ENCODE measurements at places on chromosomes 13 and 19.

DNA sequence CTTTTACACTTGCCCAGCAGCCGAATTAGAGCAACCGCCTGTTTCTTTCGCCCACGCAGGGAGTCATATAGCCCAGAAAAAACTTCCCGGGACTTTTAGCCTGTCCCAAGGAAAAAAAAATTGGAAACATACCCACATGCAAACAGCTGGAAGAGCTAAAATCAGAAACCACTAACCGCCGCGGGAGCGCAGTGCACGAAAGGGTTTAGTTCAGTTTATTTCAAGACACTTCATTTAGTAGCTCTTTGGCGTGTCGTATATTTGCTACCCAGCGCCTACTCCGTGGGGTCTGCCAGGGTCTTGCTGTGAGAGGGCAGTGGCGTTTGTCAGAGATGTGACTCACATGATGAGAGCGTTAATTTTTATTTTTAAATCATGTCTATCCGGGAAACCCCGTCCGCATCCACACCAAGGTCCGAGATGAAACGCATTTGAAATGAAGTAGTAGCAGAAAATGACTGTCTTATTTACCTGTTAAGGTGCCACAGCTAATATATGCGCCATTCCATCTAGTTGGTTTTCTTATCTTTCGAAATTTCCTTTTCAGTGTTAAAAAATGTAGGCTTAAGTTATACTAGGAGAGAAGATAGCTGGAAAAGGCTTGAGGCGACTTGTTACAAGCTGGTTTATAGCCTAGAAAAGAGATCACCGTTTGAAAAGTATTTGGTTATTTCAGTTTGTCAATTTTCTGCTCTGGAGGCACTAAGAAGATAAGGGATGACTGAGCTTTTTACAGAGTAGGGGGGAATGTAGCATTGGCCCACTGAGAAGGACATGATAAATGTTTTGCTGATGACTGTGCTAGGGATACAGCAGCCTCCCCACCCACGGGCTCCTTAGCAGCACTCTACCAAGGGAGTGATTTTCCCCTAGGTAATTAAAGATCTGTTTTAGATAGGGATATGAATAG lies 1.7 kb downstream of the KLF5 start:
- no peak for DNase-seq

DNA sequence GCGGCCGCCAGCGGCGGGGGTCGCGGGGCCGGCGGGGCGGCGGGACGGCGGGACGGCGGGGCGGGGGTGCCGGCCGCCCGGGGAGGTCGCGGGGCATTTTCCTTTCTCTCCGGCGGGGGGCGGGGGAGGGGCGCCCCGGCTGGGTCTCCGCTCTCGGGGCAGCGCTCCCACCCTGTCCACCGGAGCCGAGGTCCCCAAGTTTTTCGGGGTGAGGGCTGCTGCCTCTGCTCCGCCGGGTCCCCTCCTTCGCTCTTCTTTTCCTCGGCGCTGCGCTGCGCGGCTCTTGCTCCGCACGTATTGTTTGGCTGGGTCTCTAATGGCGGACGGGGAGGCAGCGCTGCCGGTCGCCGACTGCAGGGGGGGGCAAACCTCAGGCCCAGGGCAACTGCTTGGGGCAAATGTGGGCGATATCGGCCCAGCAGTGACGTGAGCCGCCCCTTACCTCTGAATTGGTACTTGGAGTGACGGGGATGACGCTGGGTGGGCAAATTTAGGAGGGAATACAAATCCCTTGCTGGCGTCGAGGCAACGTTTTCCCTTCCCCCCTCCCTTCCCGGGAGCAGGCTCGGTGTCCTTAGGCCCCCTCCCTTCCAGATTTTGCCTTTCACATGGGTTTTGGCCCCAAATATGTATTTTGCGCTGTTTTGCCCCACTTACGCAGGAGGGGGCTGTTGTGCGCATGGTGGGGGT lies 759 bp downstream of the ZMYM2 start:
- DNase-seq, result peak; percentile 44

GRCh38 chr19:8539621-8540149 lies 25.7 kb upstream of the ZNF414 start:
- DNase-seq, result no peak

DNA sequence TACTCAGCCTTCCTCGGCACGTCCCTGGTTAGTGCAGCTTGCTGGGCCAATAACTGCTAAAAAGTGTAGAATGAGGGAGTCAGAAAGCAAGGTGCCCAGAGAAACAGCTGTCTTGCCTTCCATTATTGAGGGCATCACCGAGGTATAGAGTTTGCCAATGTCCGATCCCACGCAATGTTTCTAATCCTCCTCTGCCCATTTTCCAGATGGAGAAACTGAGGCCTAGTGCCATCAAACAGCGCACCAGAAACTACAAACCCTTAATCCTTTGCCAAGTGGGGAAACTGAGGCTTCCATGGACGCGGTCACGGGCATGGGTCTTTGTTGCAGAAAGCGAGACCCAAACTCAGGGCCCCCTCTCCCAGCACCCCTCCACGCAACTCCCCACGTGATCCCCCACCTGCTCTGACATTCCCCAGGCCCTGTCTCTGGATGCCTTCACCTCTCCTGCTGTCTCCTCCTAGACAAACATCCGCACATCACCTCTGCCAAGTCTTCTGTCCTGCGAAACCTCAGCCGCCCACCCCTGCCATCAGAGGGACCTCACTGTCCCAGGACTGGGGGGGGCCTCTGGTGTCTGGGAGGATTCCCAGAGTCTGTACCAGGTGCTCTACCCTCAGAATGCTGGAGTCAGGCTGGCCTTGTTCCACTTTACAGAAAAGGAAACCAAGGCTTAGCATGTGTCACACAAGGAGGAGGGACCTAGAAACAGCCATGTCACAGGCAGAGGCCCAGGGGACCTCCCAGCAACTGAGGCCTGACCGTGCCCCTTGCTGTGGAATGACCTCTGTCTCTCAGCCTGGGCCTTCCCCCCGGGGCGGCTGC lies 930 bp upstream of the PDE4C start:
- DNase-seq, result no peak

DNA sequence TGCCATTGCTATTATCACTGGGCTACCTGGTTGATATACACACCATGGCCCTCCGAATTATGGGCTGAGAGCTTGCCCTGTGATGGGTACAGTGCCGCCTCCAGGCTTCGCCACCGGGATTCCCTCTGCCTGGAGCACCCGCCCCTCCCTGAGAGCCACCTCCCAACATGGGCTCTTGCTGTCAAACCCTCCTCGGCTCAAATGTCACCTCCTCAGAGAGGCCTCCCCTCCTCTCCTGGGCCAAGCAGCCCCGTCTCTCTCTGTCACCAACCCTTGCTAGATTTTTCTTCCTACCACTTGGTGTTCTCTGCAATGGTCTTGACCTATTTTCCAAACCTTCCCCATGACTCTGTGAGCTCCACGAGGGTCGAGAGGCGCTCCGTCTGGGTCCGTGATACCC lies 12.2 kb upstream of the TLE2 start:
- DNase-seq, result no peak

DNA sequence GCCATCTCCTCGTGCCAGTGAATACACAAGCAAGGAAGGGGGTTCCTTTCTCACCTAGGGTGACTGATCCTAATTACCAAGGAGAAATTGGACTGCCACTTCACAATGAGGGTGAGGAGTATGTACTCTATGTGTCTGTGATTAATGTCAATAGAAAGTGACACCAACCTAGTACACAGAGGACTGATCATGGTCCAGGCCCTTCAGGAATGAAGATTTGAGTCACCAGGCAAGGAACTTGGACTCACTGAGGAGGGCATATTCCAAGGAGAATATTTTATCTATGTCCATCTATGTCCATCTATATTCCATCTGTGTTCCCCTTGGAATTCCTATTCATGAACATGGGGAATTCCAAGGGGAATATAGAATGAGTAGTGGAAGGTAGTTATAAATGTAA lies 9.2 kb upstream of the ALOX5AP start:
- no peak for DNase-seq

DNA sequence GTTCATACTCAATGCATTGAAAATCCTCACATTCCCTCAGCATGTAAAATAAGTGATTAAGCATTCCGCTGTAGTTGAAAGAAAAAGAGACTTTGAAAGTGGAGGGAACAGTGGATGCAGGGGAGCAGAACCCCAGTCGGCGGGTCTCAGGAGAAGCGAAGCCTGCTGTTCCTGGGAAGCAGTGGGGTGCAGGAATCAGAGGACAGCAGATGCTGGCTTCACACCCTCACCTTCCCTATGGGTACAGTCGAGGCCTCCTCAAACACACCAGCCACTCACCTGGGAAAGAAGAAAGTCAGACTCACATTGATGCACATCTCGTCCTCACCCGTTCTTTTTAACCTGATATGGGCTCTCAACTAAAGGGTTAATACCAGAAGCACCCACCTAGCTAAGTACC lies 38.2 kb downstream of the COL4A2 start:
- DNase-seq, result no peak

DNA sequence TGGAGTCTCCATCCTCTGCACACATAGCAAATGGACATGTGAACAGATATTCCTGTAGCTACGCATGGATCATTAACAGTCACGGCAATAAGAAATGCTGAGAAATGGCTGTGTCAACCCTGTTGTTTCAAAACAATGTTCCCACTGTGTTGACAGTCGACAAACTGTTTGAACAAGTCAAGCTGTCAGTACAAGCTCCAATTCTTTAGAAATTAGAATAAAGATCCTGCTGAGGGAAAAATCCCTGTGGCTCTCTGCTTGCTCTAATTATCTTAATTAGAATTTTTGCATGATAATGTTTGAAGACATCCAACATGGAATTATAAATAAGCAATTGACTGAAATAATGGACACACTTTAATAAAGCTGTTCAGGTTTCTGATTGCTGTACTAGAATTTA lies 37.9 kb upstream of the CPB2 start:
- no peak for DNase-seq

GRCh38 chr19:17326595-17326966 lies 8.1 kb downstream of the ANO8 start:
- no peak for DNase-seq

DNA sequence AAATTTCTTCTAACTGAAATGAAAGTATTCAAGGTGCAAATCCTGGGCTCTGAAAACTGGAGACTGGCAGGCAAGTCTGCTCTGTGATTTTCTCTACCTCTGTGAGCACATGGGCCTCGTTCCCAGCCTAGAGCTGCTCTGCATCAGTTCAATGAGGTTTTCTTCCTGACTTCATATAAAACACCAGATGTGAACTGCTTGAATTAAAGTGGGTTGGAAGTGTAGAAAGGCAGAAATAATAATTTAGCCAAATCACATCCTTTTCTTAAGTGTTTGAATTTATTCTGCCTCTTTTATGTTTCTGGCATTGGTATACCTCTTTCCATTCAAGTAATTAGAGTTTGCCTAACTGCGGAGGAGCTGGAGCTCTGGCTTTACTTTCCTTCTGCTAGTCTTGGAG lies 540.8 kb downstream of the OLFM4 start:
- no peak for DNase-seq

DNA sequence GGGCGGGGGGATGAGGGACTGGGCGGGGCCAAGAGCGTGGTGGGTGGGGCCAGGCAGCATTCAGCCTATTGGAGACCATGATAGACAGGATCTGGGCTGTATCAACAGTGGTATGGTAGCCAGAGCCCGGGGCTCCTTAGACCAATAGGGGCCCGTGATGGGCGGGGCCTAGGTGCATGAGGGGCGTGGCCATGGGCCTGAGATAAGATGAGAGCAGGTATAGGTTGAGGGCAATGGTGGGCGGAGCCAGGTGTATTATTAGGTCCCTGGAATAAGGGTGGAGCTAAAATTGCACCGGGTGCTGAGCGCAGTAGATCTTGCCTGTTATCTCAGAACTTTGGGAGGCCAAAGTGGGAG lies 5.3 kb downstream of the ABCA7 start:
- DNase-seq, result no peak

GRCh38 chr19:46014534-46014933 lies 8.3 kb downstream of the PGLYRP1 start:
- DNase-seq, result no peak

DNA sequence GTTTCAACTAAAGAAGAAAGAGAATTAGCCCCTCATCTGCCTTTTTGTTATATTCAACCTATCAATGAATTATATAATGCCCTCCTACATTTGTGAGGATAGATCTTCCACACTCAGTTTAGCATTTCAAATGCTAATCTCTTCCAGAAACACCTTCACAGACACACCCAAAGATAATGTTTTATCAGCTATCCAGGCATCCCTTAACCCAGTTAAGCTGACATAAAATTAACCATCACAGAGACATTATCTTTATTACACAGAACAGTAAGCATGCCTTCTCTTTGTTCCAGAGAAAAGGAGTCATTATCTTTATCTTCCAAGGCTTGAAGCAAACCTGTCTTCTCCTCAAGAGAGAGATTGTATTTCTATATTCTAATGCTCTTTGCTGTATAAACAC lies 53.1 kb downstream of the PCDH20 start:
- DNase-seq, result no peak

DNA sequence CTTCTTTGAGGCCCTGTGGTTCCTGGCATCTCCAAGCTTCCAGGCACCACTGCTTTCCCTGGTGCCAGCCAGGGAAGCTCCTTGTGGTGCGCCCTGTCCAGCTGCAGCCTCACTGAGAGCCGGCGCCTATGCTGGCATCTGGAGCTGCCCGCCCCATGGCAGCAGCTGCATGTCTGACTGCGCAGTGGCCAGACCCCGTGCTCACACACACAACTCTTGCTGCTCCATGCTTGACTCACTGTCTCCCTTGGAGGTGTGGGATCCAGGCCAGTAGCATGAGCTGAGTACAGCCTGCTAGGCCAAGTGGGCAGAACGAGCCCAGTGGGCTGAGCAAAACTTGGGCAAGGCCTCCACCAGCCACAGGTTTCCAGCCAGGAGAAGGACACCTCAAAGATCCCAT lies 11.5 kb upstream of the SUPT20H start:
- no peak for DNase-seq
